Amygdala (tissue), 56 donors: ENCODE measurements at places on chromosomes 6 and 20.
A peak's percentile ranks its signal among the peaks of the same experiment; 100 is the strongest.

DNA sequence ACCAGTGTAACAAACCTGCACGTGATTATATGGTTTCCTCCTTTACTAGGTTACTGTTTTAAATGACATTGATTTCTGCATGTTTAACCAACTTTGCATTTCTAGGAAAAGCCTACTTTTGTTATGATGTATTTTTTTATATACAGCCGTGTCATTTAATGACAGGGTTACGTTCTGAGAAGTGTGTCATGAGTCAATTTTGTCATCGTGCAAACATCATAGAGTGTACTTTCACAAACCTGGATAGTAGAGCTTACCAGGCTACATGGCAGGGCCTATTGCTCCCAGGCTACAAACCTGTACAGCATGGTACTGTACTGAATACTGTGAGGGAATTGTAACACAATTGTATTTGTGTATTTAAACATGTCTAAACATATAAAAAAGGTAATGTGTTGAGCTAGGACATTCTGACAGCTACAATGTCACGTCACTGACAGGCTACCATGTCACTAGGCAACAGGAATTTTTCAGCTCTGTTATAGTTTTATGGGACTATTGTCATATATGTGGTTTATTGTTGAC is 205.3 kb downstream of the PRL start:
- no peak for DNase-seq

DNA sequence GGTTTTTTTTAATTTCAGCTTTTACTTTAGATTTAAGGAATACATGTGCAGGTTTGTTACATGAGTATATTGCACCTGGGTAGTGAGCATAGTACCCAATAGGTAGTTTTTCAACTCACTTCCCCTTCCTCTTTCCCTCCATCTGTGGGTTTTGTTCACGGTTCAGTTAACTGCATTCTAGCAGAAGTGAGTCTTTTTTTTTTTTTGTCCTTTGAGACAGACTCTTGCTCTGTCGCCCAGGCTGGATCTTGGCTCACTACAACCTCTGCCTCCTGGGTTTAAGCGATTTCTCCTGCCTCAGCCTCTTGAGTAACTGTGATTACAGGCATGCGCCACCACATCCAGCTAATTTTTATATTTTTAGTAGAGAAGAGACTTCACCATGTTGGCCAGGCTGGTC is 8.7 kb downstream of the UBR2 start:
- no peak for DNase-seq

DNA sequence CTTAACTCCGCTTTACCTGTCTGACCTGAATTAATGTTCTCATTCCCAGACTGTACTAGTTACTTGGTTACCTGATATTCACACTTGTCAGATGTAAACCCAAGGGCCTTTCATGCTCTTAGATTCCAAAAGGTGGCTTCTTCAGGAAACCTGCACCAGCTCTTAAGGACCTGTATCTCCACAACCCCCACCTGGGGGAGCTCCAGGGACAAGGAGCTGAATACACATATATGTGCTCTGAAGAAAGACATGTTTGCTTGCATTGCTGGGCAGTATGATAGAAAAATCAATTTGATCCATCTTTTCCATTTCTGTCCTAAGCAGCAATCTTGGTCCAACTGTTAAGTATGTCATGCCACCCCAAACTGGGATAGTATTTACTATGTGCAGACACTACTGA is 64.8 kb upstream of the POU3F2 start:
- DNase-seq = no peak

DNA sequence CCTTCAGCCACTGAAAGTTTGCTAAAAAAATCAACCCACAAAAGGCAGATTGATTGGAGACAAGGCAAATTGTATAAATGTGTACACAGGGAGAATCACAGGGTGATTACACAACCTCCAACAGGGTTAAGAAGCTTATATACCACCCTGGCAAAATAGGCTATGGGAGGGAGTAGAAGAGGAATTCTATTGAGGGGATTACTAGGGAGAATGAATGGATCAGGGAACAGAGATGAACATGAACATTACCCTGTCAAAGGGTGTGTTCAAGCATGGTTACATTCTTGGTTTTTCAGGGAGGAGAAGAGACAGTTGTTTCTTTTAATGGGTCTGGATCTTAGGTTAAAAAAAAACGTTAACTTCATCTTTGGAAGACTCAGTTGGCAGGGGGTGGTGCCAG is 5.1 kb upstream of the MRS2 start:
- DNase-seq = no peak

GRCh38 chr6:43020847-43021246 is 576 bp upstream of the RRP36 start:
- no peak for DNase-seq

- no peak for DNase-seq
Measured at GRCh38 chr6:139330306-139330705, 38.5 kb upstream of the TXLNB start.

GRCh38 chr6:6585003-6585311 is 3.6 kb upstream of the LY86 start:
- DNase-seq = no peak

DNA sequence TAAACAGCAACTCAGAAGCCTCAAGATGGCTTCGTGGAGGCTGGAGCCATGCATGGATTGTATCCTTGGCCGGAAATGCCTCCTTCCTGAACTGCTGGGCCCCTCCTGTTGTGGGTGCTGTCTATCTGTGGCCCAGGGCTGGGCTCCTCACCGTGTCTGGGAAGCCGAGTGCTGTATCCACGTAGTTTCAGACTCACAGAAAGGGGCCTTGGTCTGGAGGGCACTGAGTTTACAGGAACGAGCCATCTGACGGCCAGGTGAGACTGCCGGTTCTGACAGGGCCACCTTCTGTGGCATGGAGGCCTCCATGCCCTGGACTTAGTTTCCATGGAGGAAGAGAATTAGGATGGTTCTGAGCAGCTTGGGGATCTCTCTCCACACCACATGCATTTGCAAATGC is 142.2 kb downstream of the ERMARD start:
- no peak for DNase-seq

DNA sequence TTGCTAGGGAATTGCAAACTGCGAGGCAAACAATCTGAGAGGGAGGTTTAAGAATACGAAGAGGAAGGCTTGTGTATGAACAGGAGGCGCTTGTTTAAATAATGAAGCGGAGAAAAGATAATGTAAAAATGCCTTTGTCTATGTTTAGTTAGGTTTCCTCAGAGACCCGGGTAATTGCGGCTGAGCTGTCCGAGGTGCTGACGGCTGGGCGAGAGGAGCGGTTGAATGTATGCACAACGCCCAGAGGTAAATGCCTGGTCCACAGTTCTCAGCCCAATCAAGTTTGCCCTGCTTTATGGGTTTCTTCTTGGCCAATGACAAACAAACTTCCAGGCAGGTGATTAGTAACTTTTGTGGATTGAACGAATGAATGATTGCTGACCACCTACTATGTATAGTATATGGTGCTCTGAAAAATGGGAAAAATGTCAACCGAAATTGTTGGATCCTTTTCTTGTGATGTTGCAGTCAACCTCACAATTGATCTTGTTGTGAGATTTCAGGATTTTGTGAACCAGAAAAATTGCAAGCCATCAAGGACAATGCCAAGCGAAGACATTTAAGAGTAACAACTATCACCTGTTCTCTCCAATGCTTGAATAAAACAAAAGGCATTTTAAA is 38.3 kb upstream of the SLC32A1 start:
- peak; percentile 18 for DNase-seq

- no peak for DNase-seq
Measured at GRCh38 chr20:52295556-52295955, 104.0 kb upstream of the ZFP64 start.

DNA sequence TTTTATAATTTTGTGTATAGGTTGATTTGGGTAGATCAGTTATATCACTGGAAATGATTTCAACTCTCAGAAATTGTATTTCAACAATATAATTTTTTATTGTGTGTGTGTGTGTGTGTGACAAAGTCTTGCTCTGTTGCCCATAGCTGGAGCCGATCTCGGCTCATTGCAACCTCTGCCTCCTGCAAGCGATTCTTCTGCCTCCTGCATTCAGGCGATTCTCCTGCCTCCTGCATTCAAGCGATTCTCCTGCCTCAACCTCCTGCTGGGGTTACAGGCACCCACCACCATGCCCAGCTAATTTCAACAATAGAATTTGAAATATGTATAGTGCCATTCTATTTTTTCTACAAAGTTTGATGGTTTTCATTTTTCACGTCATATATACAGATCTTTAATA is 24.1 kb downstream of the AFDN start:
- no peak for DNase-seq

- no peak for DNase-seq
Measured at GRCh38 chr20:36408219-36408618, 102.1 kb downstream of the DLGAP4 start.

DNA sequence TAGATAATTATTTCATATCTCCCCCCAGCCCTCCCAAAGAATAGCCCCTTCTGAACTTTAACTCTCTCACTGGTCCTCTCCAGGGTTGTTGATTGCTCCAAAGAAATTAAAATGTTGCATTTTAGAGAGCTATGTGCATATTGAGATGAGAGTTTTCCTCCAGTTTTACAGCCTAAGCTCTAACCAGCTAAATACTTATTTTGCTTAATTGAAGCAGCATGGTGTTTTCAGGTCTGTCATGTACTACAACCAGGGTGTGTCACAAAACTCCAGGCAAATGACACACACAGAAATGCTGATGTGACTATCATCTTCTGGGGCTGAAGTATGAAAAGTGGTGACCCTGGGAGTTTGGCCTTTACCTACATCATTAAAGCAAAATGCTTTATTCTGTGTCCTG is 196.8 kb upstream of the STXBP5 start:
- no peak for DNase-seq

DNA sequence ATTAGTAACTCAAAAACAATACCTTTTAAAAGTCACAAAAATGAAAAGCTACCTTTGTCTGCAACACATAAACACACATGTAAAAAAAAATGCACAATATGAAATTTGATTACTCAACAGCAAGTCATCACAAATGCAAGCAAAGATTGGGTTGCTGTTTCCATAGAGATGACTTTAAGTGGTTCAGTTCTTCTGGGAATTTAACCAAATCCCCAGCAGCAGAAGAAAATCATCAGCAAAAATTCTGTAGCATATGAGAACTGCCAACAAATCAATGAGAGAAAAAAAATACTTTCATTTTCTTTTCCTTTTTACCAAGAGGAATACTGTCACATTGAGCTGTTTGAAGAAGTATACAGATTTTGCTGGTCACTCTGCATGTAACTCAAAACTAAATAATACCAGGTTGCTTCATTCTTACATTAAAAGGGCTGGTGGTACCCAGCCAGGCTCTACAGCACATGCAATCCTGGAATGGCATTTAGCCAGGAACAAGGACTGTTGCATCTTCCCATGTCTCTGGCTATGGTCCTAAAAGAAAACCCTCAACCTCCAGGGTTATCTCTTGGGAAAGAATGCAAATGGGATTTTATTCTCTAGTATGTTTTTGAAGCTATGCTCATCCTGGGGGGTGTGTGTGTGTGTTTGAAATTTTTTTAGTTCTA is 158.3 kb downstream of the OPRM1 start:
- no peak for DNase-seq

DNA sequence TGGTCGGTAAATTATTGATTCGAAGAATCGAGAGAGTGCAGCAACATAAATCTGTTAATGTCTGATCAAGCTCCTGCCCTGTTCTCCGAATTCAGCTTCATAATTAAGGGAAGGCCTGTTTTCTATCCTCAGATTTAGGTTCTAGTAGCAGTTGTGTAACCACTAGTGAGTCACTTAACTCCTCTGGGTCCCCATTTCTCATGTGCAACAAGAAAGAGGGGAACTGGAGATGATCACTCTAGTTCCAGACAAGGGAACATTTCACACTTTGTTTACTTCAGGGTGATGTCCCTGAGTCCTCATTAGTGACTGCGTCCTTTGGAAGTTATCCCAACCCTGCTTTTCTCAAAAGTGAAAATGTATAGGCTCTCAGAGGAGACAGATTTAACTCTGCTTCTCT is 68.1 kb upstream of the RNF146 start:
- DNase-seq = no peak

GRCh38 chr6:150907383-150907782 is 41.9 kb downstream of the MTHFD1L start:
- no peak for DNase-seq

DNA sequence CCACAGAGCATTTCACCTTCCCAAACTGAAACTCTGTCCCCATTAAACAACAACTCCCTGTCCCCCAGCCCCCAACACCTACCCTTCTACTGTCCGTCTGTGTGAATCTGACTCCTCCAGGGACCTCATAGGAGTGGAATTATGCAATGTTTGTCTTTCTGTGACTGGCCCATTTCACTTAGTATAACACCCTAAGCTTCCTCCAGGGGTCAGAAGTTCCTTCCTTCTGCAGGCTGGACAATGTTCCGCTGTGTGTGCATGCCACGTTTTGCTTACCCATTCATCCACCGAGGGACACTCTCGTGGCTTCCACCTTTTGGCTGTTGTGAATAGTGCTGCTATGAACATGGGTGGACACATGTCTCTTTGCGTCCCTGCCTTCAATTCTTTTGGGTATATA is 37.6 kb upstream of the MPC1 start:
- peak; percentile 8 for DNase-seq

GRCh38 chr6:98560418-98560817 is 274.0 kb upstream of the POU3F2 start:
- no peak for DNase-seq

DNA sequence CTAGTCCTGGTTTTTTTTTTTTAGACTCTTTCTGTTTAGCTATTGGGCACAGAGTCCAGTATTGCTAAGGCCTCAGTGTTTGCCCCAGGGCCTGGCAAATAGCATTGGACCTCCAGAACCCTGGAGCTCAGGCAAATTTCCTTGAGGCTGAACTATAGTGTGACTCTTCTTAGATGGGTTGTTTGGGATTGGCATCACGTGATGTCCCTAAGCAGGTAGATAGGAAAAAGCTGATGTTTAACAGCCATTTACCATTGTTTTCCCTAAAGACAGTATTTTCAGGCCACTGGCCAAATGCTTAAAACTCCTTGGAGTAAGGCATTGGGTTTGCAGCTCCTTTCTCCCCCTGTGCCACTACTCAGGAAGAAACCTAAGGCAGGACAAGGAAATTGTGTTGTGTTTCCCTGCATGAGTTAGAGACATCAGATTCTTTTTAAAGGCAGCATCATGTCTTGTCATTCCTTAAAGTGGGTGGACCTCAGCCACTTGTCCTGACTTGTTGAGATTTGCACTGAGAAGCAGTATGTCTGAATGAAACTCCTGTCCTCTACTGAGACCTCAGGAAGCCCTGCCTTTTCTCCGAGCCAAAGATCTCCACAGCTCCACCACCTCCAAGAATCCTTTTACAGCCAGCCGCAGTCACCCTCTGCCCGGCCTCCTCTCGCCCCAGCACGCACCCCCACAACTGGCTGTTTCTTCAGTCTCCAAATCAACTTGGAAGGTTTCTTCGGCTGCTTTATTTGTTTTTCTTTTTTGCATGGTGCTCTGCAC is 46.2 kb upstream of the RNF144B start:
- DNase-seq = no peak

DNA sequence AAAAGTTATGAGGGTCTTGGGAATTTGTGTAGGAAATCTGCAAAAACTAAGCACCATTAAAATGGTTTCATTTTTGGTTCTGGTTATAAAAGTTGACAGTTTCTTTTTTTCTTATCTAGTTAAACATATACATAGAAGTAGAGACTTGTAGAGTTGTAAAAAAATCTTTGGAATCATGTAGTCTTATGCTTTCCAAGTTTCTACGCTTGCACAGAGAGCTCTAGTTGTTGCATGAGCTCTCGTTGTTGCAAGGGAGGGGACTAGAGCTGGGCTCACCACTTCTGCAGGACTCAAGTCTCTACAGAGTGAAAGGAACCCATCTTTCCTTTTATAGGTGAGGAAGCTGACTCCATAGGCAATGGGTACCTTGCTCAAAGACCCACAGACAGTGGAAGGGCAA is 21.6 kb upstream of the CCN2 start:
- DNase-seq = no peak

- DNase-seq = no peak
Measured at GRCh38 chr6:42440027-42440426, 11.7 kb downstream of the TRERF1 start.

- no peak for DNase-seq
Measured at GRCh38 chr20:49385465-49385864, 97.0 kb downstream of the KCNB1 start.
